Stimulated activated CD8-positive, alpha-beta memory T cell treated with anti-CD3 and anti-CD28 coated beads, Interleukin-7, amount 100 ng/mL, for 24 hours (primary cell): ENCODE measurements at places on chromosomes 7 and 10.

- DNase-seq: no peak
Measured at GRCh38 chr7:30225863-30226613, 58.4 kb upstream of the ZNRF2 start.

DNA sequence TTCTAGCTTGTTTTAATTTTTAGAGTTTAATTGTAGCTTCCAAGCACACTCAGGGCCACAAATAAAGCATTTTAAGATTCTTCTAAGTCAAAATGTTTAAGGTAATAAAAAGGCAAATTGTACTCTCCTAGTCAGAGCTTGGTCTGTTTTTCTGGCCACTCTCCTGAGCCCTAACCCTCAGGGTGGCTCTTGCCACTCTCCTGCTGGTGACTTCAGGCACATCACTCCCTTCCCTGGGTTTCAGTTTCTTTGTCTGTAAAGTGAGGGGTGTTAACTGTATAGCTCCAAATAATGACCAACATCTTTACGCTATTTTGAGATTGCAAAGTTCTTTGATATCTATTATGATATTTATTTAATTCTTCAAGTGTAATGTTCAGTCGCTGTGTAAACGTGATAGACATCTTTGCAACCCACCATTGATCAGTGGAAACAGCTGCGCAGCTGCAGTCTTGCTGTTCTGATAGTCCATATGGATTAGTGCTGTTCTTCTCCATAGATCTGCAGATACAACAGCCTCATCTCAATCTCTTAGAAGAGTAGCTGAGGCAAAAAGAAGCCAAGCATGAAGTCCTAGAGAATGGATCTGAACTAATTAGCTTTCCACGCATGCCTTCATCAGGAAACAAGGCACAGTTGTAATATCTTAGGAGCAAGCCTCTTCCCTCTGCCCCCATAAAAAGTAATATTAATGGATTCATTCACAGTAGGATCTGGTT lies 189.9 kb downstream of the PLPP4 start:
- no peak for DNase-seq

GRCh38 chr7:116465125-116465524 lies 34.4 kb upstream of the CAV2 start:
- no peak for DNase-seq

- DNase-seq: no peak
Measured at GRCh38 chr7:24717694-24718320, 39.5 kb downstream of the GSDME start.

DNA sequence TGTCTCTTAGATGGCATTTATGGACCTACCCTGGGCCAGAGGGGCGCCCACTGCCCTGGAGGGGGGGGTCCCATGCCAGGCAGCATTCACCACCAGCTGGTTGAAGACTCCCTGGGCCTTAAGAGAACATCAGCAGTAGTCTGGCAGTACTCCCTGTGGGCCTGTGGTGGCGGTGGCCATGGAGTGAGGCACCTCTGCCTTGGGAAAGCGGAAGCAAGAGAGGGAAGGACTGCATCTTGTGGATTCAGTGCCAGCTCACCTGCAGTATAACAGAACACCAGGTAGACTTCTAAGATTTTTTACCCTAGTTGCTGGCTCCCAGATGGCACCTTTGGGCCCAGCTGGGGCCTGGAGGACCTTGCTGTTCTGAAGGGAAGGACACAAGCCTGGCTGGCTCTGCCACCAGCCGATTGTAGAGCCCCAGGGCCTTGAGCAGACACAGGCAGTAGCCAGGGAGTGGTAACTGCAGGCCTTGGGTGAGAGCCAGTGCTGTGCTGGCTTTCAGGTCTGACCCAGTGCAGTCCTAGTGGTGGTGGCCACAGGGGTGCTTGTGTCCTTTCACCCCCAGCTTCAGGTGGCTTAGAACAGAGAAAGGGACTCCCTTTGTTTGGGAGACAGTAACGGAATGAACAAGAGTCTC lies 15.8 kb downstream of the PLAC9 start:
- DNase-seq: no peak

- DNase-seq: no peak
Measured at GRCh38 chr7:21927693-21928092, 18.0 kb downstream of the CDCA7L start.

- DNase-seq: no peak
Measured at GRCh38 chr7:134089446-134089845, 37.7 kb upstream of the LRGUK start.
